RCC 7860 (cell line): ENCODE measurements at places on chromosomes 7 and 10.

DNA sequence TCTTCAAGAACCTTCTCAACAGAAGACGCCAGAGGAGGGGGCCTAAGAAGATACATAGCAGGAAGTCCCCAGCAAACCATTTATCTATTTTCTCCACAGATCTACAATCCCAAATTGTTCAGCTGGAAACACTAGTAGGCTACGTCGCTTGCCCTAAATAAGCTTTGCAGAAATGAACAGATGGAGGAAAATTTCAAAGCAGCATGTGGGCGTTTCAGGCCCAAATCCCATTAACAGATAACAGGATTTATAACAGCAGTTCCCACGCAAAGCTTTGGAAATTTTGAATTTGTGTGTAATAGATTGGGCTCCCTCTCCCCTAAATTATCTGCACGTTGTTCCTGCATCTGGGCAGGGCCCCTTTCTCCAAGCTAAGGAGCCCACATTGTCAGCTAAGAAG lies 60.6 kb upstream of the FRMD4A start:
- no peak for DNase-seq

- DNase-seq, result no peak
Observed at GRCh38 chr10:122149561-122150505, 121.3 kb upstream of the BTBD16 start.

- DNase-seq, result no peak
Observed at GRCh38 chr10:47023237-47024045, 112.2 kb downstream of the PTPN20 start.

DNA sequence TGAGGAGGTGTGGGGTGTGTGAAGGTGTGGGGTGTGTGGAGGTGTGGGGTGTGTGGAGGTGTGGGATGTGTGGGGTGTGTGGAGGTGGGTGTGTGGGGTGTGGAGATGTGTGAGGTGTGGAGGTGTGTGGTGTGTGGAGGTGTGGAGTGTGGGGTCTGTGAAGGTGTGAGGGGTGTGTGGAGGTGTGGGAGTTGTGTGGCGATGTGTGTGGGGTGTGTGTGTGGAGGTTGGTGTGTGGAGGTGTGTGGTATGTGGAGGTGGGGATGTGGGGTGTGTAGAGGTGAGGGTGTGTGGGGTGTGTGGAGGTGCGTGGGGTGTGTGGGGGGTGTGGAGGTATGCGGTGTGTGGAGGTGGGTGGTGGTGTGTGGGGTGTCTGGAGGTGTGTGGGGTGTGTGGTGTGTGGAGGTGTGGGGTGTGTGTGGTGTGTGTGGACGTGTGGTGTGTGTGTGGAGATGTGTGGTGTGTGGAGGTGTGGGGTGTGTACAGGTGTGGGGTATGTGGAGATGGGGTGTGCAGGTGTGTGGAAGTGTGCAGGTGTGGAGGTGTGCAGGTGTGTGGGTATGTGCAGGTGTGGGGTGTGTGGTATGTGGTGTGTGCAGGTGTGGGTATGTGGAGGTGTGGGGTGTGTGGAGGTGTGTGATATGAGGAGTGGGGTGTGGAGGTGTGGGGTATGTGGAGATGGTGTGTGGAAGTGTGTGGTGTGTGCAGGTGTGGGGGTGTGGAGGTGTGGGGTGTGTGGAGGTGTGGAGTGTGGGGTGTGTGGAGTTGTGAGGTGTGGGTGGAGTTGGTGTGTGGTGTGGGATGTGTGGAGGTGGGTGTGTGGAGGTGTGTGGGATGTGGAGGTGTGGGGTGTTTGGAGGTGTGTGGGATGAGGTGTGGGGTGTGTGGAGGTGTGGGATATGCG lies 34.5 kb downstream of the SPDYE17 start:
- no peak for DNase-seq

DNA sequence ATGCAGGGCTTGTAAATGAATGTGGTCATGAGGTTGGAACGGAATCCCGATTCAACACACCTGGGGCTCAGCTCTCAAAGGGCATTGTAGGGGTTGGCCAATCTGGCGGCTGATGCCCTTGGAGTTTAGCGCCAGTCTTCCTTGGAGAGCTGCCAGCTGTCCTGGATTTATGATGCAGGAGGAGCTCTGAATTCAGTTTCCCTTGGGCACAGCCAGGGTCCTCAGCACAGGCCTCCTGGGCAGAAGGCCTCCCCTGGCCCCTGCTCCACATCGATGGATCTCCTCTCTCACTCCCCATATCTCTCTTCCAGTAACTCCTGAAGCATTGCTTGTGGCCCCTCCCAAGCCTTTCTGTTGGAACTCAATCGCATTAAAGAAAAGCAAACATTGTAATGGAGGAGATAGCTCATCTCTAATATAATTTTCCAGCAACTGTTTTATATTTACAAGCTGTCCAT lies 985 bp upstream of the CYTH3 start:
- DNase-seq, result no peak

GRCh38 chr10:94240491-94240890 lies 122.2 kb downstream of the NOC3L start:
- DNase-seq, result no peak

- DNase-seq, result no peak
Observed at GRCh38 chr7:1422512-1423263, 36.6 kb downstream of the MICALL2 start.

- DNase-seq, result no peak
Observed at GRCh38 chr7:141659501-141659900, 42.5 kb downstream of the DENND11 start.

DNA sequence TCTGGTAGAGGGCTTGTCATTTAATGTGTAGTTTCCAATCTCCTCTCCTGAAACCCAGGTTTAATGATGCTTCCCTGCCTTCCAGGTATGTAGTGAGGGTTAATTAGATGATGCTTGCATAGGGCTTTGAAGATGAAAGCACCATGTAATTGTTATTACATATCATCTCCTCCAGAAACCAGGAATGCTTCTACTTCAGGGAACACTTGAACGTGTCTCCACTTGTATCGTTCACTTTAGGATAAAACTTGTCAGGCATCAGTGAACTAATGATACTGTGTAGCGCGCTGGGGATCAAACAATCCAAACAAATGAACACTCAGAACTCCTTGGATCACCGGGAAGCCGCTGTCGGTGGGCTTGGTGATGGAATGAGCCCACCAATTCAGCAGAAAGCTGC lies 260.9 kb upstream of the FZD8 start:
- no peak for DNase-seq

GRCh38 chr7:103687951-103688350 lies 241.9 kb upstream of the SLC26A5 start:
- DNase-seq, result no peak

DNA sequence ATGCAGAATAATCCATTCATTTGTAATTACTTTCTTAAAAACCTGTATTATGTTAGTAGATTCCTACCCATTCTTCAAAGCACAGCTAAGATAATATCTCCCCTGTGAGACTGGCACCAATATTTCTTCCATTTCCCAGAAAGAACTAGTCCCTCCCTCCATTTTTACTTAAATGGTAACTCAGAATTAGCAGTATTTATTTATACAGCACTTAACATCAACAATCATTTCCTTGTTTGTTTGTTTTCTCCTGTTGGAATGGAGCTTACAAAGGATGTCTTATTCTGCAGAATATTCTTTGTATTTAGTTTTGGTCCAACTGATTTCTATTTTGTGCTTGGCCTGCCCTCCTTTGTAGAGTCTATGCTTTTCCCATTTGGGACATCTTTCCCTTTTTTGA lies 32.1 kb upstream of the PTPN12 start:
- DNase-seq, result no peak

GRCh38 chr10:109931163-109931562 lies 7.9 kb upstream of the XPNPEP1 start:
- DNase-seq, result no peak

DNA sequence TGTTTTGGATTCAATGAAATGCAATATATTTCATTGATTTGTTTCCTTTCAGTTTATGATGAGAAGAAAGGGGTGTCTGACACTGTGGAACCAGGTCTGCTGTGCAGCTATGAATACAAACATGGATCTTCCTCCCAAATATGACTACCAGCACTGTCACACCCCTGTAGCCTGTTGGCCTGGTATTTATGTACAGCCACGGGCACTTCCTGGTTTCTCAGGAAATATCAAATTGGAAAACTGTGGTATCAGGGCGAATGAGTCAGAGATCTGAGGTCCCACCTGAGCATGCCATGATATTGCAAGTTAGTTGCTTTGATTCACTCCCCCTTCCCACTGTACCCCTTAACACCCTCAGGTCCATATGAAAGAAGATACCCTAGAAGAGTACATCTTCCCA lies 87.8 kb downstream of the DNMBP start:
- DNase-seq, result no peak

DNA sequence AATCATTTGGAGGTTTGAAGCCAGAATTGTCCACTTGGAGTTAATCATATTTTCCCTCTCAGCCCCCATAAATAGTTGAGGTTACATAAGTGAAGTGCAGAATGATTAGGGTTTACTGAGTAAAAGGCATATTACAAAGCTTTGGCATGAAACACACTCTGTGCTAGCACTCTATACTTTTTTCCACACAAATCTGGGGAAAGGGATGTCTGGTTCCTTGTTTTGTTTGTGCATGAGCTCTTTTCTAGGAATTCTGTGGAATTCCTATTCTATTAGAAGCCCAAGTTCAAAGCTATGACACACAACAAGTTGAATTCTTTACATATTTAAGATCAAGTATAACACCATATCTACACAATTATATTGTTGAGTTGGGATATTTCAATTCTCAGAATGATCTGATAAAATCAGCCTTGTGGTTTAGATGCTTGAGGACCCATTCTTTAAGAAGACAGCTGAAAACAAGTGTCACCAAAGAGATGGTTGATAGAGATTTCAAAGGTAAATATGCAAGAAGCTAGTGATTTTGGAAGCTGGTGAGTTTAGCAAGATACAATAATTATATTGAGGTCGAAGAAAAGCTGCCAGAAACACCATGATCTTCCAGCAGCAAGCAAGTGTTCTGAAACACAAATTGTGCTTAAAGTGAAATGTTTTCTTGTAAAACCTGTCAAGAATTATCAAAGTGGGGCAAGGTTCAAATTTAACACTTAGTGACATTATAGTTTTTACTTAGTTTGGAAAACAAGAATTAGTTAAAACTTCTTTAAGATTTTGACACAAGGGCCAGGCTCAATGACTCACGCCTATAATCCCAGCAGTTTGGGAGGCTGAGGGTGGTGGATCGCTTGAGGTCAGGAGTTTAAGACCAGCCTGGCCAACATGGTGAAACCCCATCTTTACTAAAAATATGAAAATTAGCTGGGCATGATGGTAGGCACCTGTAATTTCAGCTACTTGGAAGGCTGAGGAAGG lies 122.6 kb downstream of the INHBA start:
- DNase-seq, result peak; percentile 99

DNA sequence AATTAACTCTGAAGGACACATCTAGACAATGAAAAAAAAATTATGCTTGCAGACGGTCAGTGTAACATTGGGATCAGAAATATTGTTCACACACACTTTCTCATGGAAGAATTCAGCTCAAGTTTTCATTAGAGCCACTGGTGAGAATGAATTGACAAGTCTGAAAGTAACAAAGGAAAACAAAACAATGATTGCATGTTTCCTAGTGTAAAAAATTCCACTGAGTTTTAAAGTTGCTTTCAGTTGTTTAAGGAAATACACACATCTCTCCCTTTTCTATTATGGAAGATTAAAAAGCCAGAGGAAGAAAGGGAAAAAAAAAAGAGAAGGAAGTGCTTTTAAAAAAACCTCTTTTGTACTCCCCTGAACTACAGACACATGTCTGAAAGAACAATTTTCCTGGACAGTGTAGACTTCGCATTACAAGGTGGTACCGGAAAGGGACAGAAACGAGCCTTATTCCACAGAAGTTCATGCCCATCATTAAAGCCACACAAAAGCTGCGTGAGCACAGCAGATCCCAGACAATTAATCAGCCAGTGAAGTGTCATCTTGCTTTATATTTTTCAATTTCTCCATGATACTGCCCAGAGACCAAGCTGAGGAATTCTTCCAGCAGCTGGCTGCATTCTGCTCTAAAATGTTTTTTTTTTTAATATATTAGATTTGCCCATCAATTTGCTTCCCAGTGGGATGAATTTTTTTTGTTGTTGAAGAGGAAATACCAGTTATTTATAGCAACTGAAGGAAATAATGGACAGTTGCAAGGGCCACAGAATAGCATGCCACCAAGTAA lies 294.8 kb downstream of the DOCK4 start:
- DNase-seq, result no peak

DNA sequence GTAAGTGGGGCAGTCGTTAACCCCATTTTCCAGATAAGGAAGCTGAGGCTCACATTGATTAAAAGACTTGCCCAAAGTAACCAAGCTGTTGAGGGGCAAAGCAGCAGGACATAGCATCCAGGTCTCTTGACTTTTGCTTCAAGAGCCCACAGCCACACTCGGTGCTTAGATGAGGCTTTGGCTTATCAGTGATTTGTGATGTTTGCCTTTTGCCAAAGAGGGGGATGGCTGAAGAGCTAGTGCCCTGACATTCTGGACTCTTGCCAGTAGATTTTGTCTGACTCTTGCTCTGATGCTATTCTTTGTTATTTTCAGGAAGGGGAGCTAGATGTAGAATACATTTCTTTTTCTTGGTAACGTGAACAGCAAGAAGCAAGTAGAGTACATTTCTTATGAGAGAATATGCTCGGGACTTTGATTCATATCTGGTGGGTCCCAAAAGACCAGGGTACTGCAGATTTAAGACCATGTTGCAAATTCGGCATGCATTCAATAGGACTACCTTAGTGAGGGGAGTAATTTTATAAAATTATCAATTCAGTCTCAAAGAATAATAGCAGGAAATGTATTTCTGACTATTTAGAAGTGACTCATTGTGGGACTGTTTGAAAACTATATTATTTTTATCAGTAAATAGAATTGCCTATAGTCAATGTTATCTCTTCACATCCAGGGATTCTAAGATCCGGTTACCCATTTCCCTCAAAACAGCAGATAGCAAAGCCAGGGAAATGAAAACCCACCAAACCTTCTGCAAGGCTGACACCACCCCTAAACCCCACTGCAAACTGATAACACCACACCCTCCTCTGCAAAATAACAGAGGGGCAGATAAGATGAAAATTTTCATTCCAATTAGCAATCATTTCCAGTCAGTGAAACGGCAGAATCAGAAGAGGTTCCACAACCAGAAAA lies 180.0 kb upstream of the BMPER start:
- no peak for DNase-seq

DNA sequence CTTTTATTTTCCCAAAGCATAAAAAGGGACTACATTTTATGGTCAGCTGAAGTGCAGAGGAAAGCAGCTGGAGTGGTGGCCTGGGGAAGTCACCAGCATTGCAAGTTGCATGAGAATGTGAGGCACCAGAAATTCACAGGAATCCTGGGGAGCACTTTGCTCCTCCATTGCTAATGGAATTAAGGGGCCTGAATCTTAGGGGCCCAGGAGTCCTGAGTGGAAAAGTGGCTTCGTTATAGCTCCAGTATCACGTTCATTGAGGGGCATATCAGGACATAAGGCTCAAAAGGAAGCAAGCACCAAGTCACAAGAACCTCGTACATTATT lies 53.0 kb upstream of the LRRC17 start:
- no peak for DNase-seq

- no peak for DNase-seq
Observed at GRCh38 chr7:138632826-138633602, 68.1 kb downstream of the SVOPL start.

DNA sequence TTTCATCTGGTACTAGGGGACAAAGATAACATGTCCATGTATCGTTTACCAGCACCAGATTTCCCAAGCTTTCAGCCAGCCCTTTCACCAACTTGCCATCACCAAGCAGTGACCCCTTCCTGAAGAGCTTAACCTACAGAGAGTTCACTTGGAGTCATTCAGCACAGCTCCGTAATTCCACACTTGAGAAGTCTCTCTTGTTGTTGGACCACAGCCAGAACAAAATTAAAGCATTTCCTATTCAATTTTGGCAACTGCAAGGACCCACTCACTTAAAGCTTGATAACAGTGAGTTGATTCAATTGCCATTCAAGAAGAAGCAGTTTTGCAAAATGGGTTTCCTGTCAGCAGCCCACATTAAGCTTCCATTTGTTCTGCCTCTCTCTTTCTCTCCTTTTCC lies 88.5 kb upstream of the LRRTM3 start:
- DNase-seq, result peak; percentile 64

GRCh38 chr10:369684-370448 lies 234.6 kb downstream of the ZMYND11 start:
- DNase-seq, result no peak
